ENCODE measurements at places on chromosomes 16 and 17.

DNA sequence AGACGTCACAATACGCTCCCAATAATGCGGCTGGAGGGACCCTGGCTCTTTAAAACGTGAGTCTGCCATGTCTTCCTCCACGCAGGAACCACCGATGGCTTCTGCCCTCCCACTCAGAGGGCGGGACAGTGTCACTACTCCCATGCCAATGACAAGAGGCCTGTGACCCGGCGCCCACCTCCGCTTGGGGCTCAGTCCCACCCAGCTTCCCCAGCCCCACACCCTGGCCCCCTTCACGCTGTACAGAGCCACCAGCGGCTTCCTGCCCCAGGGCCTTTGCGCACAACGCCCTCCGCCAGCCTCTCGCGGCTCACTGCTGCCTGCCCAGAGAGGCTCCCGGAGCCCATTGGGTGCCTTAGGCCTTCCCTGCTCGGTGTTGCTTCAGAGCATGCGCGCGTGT lies 29.5 kb upstream of the ZNF469 start:
- DNase-seq: no peak

GRCh38 chr16:50520451-50521245 lies 27.5 kb upstream of the NKD1 start:
- no peak for DNase-seq

GRCh38 chr16:66025751-66026150 lies 340.7 kb upstream of the CDH5 start:
- DNase-seq: no peak

GRCh38 chr16:8730335-8730915 lies 56.0 kb downstream of the ABAT start:
- no peak for DNase-seq

- DNase-seq: peak; percentile 16
Measured at GRCh38 chr16:89037261-89038152, 56.1 kb upstream of the ACSF3 start.

DNA sequence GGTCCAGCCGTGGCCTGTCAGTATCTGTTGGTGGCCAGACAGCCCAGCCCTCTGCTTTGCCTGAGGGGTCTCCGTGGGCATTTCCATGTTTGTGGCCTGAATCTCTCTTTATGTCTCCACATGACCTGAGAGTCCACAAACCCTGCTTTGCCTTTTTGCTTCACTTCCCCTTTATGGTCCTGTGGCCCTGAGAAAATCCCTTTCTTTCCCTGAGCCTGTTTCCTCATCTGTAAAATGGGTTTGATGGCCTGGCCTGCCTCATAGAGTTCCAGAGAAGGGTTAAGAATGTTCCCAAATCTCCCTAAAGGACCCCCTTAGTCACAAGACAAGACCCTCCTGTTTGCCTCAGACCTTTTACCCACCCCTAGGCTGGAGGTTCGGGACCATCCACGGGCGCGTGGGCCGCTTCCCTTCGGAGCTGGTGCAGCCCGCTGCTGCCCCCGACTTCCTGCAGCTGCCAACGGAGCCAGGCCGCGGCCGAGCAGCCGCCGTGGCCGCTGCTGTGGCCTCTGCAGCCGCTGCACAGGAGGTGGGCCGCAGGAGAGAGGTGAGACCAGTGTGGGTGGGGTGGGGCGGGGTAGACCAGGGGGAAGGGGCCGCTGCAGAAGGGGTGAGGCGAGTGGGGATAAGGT lies 26.2 kb upstream of the ALKBH5 start:
- DNase-seq: no peak

GRCh38 chr17:71494062-71494855 lies 626.6 kb upstream of the SOX9 start:
- peak; percentile 91 for DNase-seq

DNA sequence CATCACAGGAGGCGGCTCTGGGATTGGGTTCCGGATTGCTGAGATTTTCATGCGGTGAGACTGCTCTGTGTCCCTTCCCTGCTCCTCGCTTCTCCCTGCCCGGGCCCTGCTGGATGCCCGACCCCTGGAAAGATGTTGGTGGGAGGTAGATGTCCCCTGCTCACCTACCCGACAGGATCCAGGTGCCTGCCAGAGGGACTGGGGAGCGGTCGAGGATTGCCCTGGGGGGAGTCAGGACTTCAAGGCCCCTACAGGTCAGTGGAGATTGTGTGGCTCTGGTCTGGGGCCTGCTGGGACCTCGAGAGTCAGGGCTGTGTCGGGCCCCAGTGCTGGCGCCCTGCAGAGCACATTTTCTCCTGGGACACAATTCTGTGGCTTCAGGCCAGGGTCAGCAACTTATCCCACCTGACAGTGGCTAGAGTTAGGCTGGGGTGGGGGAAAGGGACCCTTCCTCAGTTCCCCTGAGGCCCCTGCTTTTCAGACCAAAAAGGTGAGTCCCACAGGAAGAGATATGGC lies 3.3 kb downstream of the DECR2 start:
- no peak for DNase-seq

DNA sequence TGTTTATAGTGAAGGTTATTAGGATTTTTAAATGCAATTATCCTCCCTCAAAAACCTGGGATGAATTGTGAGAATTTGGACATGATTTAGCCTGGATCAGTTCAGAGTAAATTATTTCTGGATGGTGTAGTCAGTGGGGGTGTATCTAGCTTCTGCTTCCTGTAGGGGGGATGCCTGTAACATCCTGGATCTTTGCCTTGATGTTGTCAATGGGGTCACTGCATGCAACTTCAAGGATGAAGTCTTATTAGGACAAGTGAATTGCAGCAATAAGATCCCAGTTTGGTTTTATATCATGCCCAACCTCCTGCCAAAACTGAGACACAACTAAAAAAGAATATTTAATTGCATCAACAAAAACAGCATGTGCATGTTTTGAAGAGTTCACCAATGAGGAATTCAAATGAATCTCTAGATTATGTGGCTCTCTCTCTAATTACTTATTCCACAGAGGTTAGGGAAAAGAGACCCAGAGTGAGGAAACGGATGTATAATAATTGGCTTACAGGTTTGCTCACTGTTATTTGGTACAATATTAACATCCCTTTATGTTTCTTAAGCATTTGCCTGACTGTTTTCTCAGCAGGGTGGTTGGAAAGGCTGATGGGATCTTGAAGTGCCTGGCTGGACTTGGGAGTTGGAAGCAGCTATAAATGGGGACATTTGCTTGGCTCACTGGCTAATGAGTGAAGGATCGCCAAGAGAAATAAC lies 159.8 kb downstream of the HS3ST3B1 start:
- DNase-seq: no peak

- no peak for DNase-seq
Measured at GRCh38 chr17:78368348-78368747, 8.5 kb upstream of the SOCS3 start.

DNA sequence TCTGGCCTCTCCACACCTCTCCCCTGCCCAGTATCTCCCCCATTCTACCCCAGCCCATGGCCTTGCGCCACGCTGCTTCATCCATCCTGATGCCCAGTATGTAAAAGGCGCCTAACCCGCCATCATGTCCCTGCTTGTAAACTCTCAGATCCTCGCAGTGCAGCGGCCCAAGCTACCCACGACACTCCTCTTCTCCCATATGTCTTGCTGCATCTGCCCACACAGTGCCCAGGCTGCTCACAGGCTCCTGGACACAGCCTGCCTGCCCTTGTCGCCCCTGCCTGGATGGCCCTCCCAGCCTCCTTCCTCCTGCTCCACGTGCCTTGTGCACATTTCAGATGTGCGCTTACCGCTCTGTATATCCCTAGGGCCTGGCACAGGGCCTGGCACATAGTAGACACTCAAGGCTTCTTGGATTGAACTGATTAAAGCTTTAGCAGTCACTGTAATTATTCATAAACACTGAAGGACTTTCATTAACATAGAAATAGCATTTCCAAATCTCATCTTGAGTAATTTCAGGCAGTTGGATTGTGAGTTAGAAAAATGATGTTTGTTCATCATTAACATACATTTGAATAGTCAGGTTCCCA lies 129.1 kb downstream of the CLEC16A start:
- DNase-seq: no peak

GRCh38 chr17:61601297-61601696 lies 10.3 kb upstream of the NACA2 start:
- no peak for DNase-seq

DNA sequence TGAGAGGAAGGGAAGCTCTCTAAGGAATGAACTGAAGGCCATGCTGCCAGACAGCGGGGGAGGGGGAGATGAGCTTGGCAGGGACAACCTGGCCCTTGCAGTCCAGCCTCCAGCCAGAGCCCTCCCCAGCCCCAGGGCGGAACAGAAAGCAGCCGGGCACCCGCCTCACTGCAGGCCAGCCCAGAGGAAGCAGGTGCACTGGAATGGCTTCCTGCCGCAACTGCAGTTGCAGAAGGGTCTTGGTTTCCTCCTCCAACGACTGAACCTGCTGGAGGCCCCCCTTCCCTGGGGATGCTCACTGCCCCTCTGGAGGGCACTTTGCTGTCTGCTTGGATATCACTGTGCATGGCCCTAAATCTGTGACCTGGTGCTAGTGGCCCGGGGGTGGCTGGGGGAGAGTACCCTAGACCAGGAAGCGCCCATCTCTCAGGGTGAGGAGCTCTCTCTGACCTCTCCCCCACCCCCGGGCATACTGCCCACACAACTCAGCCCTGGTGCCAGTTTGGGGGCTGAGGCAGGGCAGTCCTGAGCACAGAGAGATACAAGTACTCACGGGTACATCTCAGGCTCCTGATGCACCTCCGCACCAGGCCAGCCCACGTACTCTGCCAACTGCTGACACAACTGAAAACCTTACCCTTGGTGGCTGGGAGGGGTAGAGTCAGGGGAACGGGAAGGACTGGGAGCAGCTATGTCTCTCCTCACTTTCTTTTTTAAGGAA lies 41.1 kb downstream of the MYO18A start:
- no peak for DNase-seq

DNA sequence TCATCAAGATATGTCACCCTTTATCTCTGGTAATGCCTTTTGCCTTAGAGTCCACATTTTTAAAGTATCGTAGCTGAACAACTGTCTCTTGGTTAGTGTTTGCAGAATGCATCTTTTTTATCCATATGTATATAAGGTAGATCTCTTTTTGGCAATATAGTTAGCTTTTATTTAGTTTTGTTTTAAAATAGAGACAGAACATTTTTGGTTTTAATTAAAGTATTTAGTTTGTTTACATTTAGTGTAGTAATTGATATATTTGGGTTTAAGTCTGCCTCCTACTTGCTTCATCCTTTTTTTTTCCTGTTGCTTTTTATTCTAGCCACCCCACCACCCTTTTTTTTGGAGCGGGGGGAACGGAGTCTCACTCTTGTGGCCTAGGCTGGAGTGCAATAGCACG lies 184.6 kb upstream of the CHMP6 start:
- DNase-seq: no peak

DNA sequence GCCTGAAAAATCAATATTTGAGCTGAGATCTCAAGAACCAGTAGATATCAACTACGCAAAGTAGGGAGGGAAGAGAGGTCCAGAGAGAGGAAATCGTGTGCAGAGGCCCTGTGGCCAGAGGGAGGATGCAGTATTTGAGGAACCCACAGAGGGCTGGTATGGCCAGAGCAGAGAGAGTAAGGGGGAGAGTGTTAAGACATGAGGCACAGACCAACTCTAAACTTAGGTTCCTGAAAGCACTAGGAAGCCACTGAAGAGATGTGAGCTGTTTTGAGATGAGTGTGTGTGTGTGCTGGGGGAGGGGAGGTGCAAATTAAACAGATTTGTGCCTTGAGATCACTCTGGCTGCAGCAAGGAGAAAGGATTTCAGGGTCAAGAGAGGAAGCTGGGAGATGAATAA lies 10.9 kb downstream of the SLC13A2 start:
- DNase-seq: no peak

- DNase-seq: no peak
Measured at GRCh38 chr17:29764748-29765147, 142.0 kb upstream of the CORO6 start.

GRCh38 chr17:35052241-35052610 lies 11.3 kb downstream of the RFFL start:
- DNase-seq: peak; percentile 55

GRCh38 chr17:60401819-60402218 lies 9.9 kb upstream of the USP32 start:
- DNase-seq: no peak

GRCh38 chr16:57606847-57607501 lies 21.5 kb upstream of the ADGRG1 start:
- no peak for DNase-seq

GRCh38 chr16:50613964-50614474 lies 65.8 kb downstream of the NKD1 start:
- DNase-seq: no peak

DNA sequence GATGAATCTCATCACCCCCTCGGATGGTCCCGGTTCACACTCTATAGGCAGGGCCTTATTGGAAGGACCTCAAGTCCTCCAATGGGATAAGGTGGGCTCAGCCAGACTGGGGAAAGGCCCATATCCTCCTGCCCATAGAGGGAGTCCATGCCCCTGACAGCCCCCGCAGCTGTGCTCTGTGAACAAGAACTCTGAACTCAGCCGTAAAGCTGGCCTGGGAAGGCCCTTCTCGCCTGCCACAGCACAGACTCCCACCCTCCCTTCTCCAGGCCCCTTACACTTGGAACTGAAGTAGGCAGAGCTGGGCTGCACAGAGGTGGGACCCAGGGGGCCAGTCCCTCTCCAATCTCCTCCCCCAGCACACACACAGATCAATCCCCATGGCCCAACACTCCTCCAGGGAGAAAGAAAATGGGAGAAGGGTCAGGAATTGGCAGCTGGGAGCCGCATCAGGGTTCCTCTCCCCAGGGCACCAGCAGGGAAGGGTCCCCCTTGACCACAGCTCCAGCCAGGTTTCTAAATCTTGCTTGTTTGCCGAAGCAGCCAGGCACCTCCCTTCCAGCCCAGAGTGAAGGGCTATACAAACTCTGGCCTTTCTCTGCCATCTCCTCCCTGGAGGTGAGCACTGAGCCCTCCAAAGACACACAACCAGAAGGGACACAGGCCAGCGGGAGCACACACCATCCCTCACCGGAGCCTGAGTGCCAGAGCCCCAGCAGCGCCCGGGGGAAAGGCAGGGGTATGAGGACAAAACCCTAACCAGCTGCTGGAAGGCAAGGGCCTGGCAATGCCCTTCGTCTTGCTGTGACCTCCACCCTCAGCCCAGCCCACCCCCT lies 454.1 kb downstream of the SOX9 start:
- DNase-seq: no peak

GRCh38 chr16:77732241-77732946 lies 10.1 kb downstream of the NUDT7 start:
- DNase-seq: peak; percentile 14

DNA sequence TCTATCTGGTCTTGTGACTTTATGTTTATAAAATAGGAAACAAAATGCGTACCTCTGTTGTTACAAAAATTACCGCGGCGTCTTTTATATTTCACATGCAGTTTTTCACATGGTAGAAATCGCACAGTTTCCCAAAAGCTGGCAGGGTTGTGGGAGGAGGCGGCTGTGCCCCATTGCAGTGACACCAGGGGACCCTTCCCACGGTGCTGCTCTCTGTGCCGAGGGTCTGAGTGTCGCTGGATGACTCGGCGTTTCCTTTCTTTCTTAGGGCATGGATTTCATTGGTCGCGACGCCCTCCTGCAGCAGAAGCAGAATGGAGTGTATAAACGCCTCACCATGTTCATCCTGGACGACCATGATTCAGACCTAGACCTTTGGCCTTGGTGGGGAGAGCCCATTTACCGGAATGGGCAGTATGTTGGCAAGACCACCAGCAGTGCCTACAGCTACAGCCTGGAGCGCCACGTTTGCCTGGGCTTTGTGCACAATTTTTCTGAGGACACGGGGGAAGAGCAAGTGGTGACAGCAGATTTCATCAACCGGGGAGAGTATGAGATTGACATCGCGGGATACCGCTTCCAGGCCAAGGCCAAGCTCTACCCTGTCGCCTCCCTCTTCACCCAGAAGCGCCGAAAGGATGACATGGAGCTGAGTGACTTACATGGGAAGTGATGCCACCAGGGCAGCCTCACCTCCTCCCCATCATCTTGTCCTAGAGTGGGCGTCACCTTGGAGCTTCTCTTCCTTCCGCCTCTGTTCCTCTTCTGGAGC lies 17.2 kb upstream of the CLEC18C start:
- no peak for DNase-seq
